ENCODE measurements at places on chromosomes 1 and 21.

DNA sequence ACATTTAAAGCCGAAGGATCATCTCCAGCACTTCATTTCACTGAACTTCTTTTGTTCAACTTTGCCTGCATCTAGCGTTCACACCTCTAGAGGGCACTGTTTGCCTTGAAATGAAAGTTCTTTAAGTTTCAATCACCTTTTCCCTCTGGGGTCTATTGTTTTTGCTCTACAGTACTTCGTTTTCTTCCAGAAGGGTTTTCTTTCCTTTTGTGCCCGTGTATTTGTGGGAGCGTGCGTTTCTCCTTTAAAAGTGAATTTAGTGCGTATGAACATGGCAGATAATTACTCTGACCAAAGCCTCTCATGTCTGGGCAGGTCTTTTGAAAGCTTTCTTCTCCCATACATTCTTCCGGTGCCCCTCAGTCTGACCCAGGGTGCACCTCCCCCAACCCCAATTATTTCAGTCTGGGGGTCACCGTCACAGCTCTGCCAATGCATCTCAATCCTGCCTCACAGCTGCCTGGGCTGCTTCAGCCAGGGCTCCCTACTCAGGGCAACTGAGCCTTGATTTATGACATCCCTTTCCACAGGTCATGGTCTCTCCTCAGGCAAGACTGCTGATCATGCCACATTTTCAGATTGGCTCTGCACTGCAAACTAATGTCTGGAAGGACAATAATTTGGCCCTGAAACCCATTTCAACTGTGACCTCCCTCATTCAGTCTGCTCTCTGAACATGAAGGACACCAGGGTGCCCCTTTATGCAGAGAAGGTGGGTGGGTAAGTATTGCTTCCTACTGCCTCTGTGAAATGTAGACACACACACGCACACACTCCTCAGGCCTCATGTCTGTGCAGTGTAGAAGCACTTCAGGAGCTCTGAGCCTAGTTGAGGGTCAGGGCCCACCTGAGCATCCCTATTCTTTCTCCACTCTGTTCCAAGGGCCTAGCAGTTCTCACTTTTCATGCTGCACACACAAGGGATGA is 88.6 kb downstream of the NUF2 start:
- H3K27ac ChIP-seq, result no peak overlapping the region
- no peak for DNase-seq
- no peak overlapping the region for H3K4me3 ChIP-seq

- DNase-seq, result no peak
- H3K36me3 ChIP-seq, result no peaks in the 10 kb centered on the region
- H3K27ac ChIP-seq, result no peak overlapping the region
- H3K4me3 ChIP-seq, result no peak overlapping the region
- no peaks in the 10 kb centered on the region for H3K27me3 ChIP-seq
Measured at GRCh38 chr1:228999446-229000170, 264.3 kb downstream of the RHOU start.

DNA sequence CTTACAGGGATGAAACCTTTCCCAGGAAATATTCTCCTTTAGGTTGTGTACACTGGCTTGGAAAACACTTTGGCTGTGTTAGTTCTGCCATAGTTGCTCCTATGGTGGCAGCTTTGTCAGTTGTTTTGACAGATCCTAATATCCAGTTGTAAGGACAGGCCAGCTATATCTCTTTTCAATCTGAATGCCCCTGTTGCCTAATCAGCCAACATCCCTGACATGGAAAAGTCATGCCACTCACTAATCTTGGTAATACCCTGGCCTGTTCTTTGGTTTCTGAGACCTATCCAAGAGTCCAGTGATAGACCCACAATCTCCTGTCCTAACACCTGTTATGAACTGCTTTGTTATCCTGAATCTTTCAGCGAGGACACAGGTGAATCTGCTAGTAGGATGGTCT is 148.8 kb downstream of the MRPL39 start:
- no peak overlapping the region for H3K27ac ChIP-seq
- no peaks in the 10 kb centered on the region for H3K36me3 ChIP-seq
- H3K4me1 ChIP-seq, result peaks cover 9% of the 10 kb centered on the region
- H3K27me3 ChIP-seq, result no peaks in the 10 kb centered on the region
- H3K4me3 ChIP-seq, result no peak overlapping the region

DNA sequence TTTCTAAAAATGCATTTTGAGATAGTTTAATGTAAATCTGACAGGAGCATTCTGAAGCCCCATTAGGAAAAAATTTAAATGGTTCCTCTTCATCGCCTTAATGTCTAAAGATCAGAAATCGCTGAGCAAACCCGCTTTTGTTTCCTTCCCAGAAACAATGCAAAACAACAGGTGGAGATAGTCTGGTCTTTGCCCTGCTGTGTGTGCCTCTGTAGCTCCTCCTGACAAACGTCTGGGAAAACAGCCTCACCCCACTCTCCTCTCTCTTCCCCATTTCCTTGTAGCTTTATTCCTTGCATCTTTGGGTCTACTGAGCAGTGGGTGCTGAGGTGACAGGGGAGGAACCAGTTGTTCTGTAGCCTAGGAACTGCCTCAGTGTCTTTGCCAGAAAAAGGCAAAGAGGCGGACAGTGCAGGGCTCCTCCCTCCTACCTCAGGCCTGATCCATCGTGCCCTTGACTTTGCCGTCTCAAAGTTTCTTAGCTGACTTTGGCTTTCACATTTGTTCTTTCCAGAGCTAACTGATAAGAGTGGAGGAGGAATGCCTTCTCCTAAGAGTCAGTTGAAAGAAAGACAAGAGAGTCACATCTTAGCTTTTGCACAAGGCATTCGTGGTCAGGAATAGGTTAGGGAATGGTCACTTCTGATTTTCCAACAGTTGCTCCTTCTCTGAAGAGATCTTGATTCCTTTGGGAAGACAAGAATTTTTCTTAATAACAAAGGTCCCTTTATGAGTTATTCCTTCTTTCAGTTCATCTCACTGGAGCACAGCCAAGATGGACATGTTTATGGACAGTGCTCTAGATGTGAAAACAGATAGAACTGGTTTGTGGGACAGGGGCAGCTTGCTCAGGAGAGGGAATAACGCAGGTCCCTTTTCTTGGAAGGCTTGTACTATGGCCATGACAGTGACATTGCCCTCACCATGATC is 24.9 kb downstream of the SYT11 start:
- peaks cover 15% of the 10 kb centered on the region for H3K36me3 ChIP-seq
- no peaks in the 10 kb centered on the region for H3K27me3 ChIP-seq
- H3K4me1 ChIP-seq, result no peaks in the 10 kb centered on the region
- no peak overlapping the region for H3K27ac ChIP-seq
- H3K4me3 ChIP-seq, result no peak overlapping the region
- no peak for DNase-seq

DNA sequence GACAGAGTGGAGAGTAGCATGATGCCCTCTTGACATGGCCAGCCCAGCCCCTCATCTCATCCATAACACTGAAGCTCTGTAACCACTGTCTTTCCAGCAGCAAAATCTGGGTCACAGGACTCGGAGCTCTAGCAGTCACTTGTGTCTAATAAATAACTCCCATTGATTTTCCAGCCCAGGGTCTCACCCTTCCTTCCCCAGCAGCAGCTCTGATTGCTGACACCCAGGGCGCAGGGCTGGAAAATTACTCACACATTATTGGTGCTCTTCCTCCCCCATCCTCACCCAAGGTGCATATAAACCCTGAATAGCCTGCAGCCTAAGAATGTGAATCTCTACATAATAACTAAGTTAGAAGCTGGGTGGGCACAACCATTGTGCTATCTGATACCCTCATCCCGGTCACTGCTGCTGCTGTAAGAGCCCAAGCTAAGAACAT is 21.1 kb upstream of the OR10J5 start:
- H3K4me3 ChIP-seq, result no peak overlapping the region
- no peak overlapping the region for H3K27ac ChIP-seq
- no peak for DNase-seq
